ENCODE measurements at places on chromosomes 16 and 17. TPM values are rescaled to one million over a fixed set of nuclear protein-coding genes. Genes with fewer than 3 reads are reported as not detected.

- ATAC-seq = peak; percentile 69
Observed at GRCh38 chr17:39794249-39794970, 56.7 kb downstream of the GRB7 start.

GRCh38 chr16:81765111-81765919 is 13.8 kb upstream of the PLCG2 start:
- ATAC-seq = peak; percentile 45

- ATAC-seq = no peak
Observed at GRCh38 chr17:69269131-69269998, 40.7 kb upstream of the ABCA10 start.

GRCh38 chr16:66798161-66798560 is 3.2 kb downstream of the TERB1 start:
- ATAC-seq = no peak

The MRPL27 gene
- total RNA-seq = 64.7 TPM

The CHD9NB gene
- total RNA-seq = 2.2 TPM

The PDILT gene
- total RNA-seq = not detected

DNA sequence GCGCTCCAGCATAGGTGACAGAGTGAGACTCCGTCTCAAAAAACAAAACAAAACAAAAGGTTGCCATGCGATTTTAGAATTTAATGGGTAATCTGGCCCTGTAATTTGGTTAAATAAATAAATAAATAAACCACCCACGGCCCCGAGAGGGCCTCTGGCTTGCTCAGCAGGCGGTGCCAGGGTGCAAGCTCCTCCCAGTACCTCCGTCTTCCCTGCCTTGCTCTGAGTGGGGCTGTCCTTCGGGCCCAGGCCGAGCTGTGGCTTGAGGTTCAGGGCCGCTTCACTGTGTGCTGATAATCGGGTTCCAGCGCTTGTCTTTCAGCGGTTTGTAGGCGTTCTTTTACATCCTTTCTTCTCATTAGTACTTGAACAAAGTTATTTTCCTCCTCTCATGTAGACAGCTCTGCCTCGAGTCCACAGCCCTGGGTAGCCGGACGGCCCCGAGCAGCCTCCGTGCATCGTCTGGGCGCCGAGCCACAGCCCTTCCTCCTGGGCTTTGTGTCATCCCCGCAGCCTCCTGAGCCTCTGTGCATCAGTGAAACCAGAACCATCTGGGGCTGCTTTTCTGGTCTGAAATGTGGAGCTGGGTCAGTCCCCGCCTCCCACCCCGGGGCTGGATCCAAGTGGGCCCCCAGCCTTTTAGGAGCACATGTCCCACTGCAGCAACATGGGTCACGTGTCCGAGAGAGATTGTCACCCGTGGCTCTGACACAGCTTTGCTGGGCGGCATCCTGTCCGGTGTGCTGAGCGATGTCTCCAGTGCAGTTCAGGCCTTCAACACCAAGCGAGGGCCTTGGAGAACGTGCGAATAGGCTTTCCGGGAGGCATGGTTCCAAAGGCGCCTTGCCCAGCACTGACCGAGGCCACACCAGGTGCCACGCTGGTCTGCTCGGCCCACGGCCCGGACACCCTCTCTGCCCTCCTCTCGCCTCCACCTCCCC is 157.4 kb upstream of the CHMP6 start:
- no peak for ATAC-seq

DNA sequence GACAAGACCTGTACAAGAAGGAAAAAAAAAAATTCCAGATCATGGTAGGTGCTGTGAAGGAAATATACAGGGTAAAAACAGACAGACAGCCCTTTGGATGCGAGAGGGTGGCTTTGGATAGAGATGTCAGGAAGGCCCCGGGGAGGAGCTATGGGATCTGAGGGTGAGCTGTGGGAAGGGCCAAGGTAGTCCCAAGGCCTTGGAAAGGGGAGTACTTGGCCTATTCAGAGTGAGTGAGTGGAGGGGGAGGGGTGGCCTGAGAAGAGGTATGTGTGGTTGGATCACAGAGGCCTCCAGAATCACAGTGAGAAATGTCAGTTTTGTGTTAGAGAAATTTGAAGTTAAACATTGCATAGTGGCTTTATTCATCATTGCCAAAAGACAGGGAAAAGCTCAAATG is 31.2 kb upstream of the AKTIP start:
- no peak for ATAC-seq

The SAMD14 gene
- total RNA-seq = 0.16 TPM

DNA sequence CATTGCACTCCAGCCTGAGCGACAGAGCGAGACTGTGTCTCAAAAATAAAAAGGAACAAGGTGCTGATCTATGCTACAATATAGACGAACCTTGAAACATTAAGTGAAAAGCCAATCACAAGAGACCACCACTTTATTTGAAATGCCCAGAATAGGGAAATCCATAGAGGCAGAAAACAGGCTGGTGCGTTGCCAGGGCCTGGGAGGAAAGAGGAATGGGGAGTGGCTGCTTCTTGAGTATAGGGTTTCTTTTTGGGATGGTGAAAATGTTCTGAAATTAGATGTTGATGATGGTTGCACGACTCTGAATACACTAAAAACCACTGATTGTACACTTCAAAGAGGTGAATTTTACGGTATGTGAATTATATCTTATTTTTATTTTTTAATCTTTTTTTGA is 20.3 kb upstream of the GLIS2 start:
- ATAC-seq = no peak

The ASGR1 gene
- 1.00 TPM for total RNA-seq

DNA sequence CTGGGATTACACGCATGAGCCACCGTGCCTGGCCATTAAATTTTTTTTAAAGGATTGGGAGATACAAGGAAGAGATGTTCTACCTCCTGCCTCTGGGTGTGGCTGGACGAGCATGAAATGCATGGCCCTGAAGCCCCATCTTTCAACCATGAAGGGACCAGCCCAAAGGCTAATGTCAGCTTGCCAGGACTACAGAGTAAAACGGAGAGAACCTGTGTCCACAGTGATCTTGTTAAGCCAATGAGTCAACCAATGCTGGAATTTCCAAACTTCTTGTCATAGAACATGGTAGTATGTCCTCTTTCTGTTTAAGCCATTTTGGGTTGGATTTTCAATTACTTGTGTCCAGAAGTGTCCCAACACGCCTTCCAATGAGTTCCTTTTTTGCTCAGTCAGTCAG is 71.3 kb downstream of the RTN4RL1 start:
- ATAC-seq = peak; percentile 82

DNA sequence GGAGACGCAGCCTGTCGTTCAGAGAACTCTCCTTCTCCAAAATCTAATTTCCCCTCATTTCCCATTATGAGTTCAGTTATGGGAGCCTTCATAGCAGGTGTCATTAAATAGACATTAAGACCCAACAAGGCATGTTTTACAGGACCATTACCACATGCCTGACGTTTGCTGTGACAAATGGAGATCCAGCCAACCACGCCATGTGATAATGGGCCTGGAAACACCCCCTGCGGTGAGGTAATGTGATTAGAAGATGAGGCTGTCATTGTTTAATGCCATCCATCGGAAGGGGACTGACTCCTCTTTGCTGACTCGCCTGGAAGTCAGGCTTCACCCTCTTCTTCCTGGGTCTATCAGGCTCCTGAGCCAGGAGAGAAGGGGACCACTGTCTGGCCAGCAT is 76.9 kb downstream of the WSCD1 start:
- no peak for ATAC-seq

DNA sequence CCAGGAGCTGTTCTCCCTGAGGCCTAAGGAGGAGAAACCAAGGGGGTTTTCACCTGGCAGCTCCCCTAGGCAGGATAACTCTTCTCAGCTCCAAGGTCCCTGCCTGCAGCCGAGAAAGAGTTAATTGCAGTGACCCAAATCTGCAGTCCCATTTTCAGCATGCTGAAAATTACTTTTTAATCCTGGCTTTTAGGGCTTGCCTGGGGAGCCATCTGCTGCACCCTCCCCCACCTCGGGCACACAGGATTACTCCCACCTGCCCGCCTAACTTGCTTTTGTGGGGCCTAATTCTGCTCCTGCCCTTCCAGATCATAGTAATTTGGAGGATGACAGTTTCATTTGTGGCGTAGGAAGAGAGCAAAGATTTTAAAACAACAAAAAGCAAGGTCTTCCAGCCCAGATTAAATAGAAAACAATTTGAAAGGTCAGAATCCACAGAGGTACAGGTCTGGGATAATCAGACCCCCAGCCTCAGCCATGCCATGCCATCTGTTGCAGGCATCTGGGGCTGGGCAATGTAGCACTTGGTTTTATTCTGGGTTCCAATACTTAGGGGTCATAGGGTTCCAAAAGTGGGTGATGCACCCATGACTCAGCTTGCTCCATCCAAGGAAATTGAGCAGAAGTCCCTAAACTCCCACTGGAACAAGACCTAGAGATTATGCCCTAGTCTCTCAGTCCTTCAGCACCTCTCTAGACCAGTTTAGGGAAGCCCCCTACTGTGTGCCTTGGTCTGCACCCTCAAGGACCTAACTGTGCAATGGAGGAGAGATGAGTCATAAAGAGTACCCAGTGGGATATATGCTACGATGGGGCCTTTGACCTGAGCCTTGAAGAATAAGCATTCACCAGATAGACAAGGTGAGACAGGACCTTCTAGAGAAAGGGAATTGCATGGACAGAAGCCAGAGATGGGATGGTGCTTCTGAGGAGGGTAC is 64.5 kb upstream of the NLK start:
- ATAC-seq = no peak

DNA sequence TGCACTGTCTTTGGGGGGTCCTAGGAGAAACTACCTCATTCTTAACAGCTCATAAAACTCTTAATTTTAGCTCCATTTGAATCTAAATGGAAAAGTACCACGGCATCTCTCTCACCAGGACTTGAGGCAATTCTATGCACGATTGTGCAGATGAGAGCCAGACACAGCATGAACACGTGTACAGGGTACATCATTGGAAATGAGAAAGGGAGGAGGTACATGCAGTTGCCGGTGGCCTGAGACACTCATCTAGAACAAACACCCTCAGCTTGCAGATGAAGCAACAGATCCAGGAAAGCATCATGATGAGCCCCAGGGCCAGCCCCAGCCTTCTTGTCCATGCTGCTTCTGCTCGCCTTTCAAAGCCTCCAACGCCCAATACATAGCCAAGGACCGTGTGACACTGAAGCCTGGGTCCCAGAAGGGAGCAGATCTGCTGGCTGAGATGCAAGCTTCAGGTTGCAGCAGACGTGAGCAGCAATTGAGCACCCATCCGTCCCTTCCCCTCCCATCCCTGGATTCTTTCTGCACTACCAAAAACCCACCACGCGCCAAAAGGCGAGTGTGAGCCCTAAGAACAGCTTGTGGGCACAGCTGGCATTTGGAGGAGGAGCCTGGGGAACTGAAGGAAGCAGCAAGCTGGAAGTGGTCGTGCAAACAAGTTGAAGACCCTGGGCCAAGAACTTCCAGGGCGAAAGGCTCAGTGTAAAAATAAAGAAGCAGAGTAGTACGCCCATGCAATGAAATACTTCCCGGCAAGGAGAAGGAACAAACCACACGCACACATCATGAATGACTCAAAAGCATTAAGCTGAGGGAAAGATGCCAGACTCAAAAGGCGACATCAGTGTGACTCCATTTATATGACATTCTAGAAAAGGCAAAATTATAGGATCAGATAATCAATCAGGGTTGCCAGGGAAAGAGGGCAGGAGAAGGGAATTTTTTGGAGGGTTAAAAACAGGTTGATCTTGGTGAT is 7.3 kb upstream of the RCVRN start:
- ATAC-seq = no peak

- no peak for ATAC-seq
Observed at GRCh38 chr16:84497418-84498222, 6.8 kb downstream of the MEAK7 start.

DNA sequence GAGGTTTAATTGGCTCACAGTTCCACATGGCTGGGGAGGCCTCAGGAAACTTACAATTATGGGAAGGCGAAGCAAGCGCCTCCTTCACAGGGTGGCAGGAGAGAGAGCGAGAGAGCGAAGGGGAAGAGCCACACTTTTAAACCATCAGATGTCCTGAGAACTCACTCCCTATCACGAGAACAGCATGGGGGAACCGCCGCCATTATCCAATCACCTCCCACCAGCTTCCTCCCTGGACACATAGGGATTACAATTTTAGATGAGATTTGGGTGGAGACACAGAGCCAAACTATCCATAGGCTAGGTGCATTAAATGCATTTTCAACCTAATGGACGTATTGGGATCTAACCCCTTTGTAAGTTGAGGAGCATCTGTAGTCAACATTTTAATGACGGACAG is 4.9 kb upstream of the ANKRD40 start:
- no peak for ATAC-seq

DNA sequence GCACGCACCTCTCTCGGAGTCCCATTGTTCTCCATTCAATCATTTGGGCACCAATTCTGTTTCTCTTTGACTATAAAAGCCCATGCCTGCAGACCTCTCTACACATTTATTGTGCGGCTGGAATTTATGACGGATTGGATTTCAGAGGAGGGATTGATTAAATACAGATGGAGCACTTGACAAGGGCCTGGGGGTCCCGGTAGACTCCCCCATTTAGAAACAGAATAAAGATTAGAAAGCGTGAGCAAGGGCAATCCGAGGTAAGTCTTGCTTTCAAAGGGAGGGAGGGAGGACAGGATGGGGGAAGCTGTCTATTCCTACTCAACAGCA is 15.1 kb upstream of the PITPNM3 start:
- ATAC-seq = no peak

DNA sequence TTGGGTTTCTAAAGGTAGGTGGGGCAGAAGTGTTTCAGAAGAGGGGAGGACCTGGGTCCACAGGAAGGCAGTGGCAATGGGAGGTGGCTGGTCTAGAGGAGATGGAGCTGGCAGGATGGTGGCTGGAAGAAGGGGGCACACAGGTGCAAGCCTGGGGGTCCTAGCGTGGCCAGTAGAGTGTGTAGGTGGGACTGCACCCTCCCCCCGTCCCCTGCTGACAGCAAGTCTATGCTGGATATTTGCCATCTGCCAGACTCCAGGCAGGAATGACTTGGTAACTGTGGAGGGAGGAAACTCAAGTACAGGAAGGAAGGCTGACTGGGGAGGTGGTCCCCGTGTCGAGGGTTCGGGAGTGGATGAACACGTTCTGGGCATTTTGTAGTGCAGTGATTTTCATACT is 8.6 kb downstream of the MED9 start:
- ATAC-seq = no peak

The ALOXE3 gene
- 4.0 TPM for total RNA-seq

The DYNLRB2 gene
- total RNA-seq = not detected

The IRX3 gene
- total RNA-seq = 38.9 TPM

GRCh38 chr17:4520060-4520893 is 21.6 kb downstream of the SPNS2 start:
- peak; percentile 12 for ATAC-seq

- no peak for ATAC-seq
Observed at GRCh38 chr17:50642071-50642721, 7.5 kb downstream of the ABCC3 start.

DNA sequence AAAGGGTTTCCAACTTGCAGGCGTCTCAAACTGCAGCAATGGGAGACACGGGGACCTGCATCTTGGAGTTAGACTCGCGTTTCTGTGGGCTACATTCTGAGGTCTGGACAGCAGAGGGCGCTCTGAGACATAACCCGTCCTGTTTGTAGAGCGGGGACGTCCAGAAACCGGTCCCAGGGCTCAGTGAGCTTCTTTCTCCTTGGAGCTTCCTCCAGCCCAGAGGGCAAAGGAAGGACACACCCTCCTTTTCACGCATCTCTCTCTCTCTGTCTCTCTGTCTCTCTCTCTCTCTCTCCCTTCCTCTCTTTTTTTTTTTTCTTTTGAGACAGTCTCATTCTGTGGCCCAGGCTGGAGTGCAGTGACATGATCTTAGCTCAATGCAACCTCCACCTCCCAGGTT is 19.8 kb downstream of the COX4I1 start:
- ATAC-seq = peak; percentile 74

GRCh38 chr16:49494891-49495566 is 121.4 kb downstream of the C16orf78 start:
- no peak for ATAC-seq

The HES7 gene
- 0.40 TPM for total RNA-seq

- ATAC-seq = no peak
Observed at GRCh38 chr16:70421014-70421413, 17.9 kb downstream of the ST3GAL2 start.

The TBC1D3G gene
- not detected for total RNA-seq

Measured in esophagus mucosa (tissue), 1 donor.